ENCODE measurements at places on chromosomes 4 and X.
A peak's percentile ranks its signal among the peaks of the same experiment; 100 is the strongest.

DNA sequence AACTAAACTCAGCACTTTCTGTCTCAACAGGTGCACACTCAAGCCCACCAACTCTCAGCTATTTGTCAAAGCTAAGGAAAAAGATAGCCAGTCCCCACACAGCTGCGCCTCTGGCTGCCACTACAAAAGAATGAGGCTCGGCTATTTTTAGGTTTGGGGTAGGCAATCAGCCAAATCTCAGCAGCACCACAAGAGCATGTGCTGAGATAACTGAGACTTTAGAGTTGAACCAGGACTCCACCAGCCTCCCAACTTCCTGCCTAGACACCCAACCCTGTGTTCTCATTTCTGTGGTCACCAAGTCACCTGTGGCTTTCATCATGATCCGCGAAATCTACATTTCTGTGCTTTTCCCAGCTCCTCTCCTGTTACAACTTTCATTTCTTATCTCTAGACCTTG lies 28.0 kb downstream of the DMD start:
- no peak for DNase-seq

GRCh38 chrX:20789103-20789502 lies 522.4 kb upstream of the RPS6KA3 start:
- no peak for DNase-seq

DNA sequence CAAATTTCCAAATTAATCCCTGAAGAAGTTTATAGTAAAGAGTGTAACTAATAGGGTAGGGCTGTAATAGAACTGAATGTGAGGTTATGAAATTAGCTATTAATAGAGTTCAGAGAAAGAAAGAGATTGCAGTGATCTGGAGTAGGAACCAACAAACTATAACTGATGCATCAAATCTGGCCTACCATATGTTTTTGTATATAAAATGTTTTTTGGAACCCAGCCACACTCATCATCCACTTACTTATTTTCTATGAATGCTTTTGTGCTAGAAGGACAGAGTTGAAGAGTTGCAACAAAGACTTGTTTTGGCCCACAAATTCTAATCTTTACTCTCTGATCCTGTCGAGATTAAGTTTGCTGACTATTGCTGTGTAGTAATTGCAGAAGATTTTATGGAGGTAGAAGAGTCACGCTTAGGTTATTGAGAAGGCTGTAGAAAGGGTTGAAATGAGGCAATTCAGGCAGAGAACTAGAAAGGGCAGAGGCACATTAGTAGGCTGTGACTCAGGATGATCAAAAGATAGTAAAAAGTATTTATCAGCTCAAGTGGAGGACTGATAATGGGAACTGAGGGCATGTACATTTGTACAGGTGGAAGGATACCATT lies 298.7 kb upstream of the EMCN start:
- no peak for DNase-seq

DNA sequence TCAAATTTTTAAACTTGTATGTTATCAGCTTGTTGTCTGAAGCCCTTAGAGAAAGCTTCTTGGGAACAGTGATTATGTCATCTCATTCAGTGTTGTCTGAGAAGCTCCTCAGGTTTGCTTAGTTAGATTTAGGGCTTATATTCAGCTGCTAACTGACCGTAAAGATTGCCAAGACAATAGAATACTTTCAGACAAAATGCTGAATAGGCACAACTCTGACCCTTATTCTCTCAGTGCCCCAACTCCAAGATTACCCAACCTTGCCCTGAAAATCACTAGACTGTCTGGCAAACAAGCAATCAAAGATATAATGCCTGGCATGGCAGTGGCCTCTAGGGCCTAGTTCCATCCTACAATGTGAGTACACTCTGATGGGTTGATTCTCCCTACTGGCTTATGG lies 950.5 kb upstream of the HS3ST1 start:
- DNase-seq, result no peak

DNA sequence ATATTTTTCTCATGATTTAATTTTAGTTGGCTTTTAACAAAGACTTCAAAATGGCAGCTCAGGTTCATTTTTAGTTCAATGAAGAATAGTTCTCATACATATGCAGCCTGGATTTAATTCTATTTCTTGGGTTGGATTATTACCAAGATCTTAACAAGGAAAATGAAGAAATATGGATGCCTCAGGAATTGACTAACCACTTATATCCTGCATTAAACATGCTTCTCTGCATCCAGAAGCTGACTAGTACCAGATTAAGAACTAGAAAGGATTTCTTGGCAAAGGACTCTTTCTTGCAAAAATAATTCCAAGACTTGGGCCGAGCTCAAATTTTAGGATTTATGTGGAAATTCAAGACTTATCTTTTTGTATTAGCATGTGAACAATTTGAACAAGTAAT lies 5.6 kb upstream of the KLHL2 start:
- DNase-seq, result no peak

DNA sequence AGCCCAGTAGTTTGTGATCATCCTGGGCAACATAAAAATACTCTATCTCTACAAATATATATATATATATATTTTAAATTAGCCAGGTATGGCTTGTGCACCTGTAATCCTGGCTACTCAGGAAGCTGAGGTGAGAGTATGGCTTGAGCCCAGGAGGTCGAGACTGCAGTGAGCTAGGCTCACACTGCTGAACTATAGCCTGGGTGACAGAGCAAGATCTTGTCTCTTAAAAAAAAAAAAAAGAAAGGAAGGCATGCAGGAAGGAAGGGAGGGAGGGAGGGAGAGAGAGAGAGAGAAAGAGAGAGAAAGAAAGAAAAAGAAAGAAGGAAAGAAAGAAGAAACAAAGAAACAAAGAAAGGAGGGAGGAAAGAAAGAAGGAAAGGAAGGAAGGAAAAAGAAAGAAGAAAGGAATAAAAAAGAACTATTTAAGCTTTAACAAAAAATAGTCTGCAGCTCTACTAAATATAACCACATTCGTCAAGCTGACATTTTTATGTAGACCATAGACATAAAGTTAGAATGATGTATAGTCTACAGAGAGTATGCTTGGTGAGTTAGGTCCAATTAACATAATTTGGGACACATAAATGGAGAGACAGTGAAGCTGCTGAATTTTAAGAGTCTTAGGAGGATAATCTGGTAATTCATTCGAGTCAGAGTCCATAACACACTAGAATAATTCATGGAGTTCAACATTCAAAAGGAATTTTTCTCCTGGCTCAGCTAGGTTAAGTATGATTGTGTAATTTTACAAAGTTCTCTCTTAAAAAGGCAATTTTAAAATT lies 111.9 kb downstream of the GLRA3 start:
- DNase-seq, result no peak

- DNase-seq, result no peak
Observed at GRCh38 chr4:13599159-13599558, 28.4 kb downstream of the BOD1L1 start.

DNA sequence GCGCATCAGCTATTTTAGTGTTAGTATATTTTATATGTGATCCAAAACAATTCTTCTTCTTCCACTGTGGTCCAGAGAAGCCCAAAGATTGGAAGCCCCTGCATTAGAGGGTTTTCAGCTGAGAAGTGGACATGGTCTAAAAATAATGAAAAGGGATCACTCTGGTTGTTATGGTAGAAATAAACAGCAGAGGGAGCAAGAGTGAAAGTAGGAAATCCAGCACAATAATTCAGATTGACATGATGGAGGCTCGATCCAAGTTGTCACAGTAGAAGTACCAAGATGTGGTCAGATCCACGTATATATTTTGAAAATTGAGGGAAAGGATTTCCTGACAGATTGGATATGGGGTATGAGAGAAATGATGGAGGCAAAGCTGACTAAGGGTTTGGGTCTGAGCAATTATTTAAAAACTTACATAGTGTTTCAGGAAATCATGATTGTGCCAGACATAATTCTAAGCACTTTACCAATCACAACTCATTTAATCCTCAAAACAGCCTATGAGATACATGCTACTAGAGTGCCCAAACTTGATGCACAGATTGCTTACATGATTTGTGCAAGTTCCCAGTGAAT lies 17.0 kb upstream of the TMEM144 start:
- no peak for DNase-seq

- peak; percentile 78 for DNase-seq
Observed at GRCh38 chr4:8506373-8507195, 66.0 kb downstream of the TRMT44 start.

GRCh38 chrX:136600059-136600458 lies 47.9 kb upstream of the CD40LG start:
- no peak for DNase-seq

GRCh38 chrX:68018248-68019203 lies 414.8 kb downstream of the OPHN1 start:
- no peak for DNase-seq

DNA sequence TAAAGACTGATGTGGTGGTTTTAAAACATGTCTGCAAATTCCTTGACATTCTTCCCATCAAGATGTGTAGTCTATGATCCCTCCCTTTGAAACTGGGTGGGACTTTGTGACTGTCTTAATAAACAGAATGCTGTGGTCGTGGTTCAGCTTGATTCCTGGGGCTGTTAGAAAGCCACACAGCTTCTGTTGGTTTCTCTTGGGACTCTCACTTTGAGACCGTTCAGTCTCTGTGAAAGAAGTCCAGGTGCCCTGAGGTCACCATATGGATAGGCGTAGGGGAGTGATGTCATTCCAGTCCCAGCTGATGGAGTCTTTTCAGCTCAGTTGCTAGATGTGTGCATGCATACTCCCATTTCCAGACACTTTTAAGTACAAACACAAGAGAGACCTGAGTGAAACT lies 216.6 kb downstream of the KDR start:
- no peak for DNase-seq

- DNase-seq, result no peak
Observed at GRCh38 chrX:57227691-57228090, 58.8 kb upstream of the FAAH2 start.

GRCh38 chr4:15368856-15369255 lies 59.0 kb upstream of the C1QTNF7 start:
- DNase-seq, result peak; percentile 36

- DNase-seq, result no peak
Observed at GRCh38 chr4:3335385-3335784, 42.6 kb downstream of the RGS12 start.

DNA sequence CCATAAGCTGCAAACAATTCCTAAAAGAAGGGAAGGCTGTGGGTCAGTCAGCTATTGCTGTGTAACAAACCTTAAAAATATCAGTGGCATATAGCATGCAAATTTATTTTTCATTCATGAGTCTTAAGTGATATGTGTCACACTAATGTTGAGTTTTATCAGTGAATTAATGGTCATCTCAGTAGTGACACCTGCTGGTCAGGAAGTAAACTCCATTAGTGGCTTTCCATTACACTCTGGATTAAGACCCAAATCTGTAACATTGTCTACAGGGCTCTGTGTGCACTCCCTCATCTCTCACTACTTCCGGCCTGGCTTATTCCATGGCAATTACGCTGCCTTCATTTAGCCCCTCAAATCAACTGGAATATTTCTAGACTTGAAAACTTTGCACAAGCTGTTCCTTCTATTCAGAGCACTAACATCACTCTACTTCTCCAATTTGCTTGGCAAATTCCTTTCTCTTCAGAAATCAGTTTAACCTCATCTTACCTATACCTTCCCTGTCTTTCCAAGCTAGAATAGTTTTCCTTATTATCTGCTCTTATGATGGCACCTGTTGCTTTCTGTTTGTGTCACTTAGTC lies 217.3 kb upstream of the TAPT1 start:
- no peak for DNase-seq

All from BJ (cell line).